GM06990 (cell line): ENCODE measurements at places on chromosomes 3 and 15.

DNA sequence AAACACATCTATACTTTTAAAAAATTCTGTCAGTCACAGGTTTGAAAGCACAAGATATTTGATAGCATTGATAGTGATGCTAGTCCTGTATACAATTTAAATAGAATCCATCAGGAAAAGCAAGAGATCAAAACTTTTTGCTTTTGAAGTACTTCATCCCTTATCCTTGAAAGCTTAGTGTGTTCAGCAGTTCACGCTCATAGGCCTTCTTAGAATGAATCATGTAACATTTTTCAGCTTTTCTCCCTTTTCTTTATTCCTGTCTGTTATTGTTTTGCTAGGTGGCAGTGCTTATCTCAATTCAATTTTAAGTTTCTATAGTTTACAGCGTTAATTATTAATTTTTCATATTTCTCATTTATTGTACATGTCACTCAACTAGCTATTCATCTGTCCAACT lies 69.1 kb downstream of the FGF7 start:
- no peak for DNase-seq

GRCh38 chr3:24302396-24302795 lies 192.3 kb downstream of the THRB start:
- no peak for DNase-seq

- no peak for DNase-seq
These were observed 27.4 kb upstream of the PLA2G4E start for GRCh38 chr15:42048080-42048820.

DNA sequence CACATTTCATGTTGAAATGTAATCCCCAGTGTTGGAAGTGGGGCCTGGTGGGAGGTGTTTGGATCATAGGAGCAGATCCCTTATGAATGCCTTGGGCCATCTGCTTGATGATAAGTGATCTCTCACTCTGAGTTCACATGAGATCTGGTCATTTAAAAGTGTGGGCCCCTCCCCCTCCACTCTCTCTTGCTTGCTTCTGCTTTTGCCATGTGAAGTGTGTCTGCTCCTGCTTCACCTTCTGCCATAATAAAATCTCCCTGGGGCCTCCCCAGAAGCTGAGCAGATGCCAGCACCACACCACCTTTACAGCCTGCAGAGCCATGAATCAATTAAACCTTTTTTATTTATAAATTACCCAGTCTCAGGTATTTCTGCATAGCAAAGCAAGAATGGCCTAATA lies 14.2 kb upstream of the CD200R1L start:
- no peak for DNase-seq

DNA sequence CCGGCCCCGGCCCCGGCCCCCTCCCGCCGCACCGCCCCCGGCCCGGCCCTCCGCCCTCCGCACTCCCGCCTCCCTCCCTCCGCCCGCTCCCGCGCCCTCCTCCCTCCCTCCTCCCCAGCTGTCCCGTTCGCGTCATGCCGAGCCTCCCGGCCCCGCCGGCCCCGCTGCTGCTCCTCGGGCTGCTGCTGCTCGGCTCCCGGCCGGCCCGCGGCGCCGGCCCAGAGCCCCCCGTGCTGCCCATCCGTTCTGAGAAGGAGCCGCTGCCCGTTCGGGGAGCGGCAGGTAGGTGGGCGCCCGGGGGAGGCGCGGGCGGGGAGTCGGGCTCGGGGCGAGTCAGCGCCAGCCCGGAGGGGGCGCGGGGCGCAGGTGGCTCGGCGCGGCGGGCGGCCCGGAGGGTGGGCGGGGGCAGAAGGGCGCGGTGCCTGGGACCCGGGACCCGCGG lies 352 bp downstream of the CHRD start:
- DNase-seq, result no peak

GRCh38 chr3:130677343-130677742 lies 69.3 kb downstream of the PIK3R4 start:
- no peak for DNase-seq

DNA sequence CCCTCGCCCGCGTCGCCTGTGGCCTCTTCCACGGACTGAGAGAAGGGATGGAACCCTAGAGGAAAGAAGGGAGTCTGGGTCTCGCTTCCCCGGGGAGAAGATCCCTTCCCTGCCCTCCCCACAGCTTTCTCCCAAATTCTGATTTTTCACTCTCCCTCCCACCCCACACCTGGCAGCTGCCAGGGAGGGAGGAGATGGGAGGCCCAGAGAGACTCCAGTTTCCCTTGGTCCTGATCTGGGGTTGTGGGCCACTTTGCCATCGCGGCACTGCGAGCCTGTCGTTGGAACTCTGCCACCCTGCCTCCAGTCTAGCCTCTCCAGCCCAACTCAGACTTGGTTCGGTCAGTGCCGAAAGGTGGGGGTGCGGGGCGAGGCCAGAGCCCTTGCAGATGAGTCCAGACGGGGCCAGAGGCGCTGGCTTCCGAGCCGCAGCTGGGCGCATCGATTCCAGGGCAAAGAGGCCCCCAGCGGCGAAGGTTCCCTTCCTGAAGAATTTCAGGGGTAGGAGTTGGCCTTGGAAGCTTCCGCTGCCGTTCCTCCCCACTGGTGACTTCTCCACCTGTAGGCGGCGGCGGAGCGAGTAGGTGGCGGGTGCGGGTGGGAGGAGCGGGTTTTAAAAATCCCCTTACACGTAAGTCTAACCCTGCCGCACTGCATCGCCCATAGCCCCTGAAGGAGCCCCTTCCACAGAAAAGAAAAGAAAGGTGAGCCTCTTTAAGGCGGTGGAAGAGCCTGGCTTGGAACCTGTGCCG lies 5.2 kb downstream of the WNT5A start:
- peak; percentile 37 for DNase-seq

- DNase-seq, result no peak
These were observed 92.3 kb downstream of the ADAMTSL3 start for GRCh38 chr15:83746231-83746630.

GRCh38 chr3:133757701-133758567 lies 11.7 kb downstream of the TF start:
- DNase-seq, result no peak

GRCh38 chr3:159326998-159327397 lies 525.1 kb downstream of the MFSD1 start:
- DNase-seq, result no peak

DNA sequence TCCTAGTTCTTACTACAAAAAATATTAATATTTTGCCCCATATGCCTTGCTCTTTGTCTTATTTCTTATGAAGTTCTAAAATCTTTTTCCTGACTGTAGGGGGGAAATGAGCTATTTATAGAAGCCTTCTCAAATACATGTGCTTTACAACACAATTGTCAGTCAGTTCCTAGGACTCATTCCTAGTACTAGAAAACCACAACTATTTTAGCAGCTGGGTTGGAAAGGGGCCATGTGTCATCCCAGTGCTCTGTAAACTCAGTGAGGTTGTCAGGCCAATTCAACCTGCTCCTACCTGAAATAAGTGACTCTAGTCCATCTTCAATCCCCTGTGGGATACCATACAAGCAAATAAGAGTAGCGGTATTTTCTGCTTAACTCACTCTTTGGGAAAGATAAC lies 153.8 kb downstream of the ULK4 start:
- DNase-seq, result no peak

- no peak for DNase-seq
These were observed 43.4 kb upstream of the XCR1 start for GRCh38 chr3:46070595-46071093.

GRCh38 chr15:33730815-33731214 lies 237.5 kb upstream of the CHRM5 start:
- no peak for DNase-seq

DNA sequence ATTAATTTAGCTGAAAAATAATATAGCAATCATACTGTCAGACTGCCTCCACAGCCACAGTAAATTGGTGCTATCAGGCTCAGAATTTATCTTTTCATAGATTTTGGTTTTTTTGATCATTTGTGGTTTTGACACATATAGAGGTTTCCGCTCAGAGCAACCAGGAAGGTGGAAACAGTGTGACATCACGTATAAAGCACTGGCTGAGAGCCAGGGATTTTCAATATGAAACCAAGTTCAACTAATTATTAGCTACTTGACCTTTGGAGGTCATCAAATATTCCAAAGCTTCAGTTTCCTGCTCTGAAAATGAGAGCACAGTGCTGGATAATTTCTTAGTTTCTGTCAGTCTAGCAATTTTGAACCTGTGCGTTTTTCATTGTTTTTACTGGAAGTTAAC lies 433.8 kb upstream of the SUCLG2 start:
- DNase-seq, result no peak

GRCh38 chr3:176469694-176470205 lies 727.5 kb downstream of the TBL1XR1 start:
- DNase-seq, result no peak

DNA sequence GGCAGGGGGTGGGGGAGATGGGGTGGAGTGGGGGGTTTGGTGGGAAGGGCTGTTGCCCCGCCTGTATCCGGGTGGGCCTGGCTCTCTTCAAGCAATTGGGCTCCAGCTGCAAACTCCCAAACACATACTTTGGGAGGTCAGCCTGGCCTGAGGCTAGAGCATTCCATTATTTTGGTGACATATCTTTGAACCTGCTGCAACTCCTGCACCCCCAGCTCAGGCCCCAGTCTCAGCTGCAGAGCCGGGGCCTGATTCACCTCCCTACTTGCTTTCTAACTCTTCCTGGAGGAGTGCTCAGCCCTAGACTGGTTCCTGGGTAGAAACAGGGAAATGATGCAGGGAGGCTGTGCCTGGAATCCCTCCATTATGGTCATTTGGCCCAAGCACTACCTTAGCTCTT lies 140.8 kb upstream of the PRR23C start:
- no peak for DNase-seq

DNA sequence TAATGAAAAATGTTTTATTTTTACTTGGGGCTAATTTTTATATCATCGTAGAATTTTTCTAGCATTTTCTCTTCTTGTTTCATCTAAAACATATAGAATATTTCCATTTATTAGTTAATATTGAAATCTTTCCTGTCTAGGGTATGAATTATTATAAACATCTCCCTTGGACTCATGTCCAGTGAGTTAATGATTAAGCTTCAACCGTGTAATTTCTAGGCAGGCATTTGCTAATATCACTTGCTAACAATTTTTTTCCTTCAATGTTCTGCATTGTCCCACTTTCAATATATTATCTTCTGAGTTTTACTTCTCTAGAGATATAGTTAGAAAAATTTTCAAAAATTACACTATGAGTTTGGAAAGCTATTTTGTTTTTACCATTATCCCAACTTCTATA lies 1371.6 kb upstream of the EPHA6 start:
- no peak for DNase-seq

GRCh38 chr15:37756407-37756806 lies 178.0 kb upstream of the TMCO5A start:
- no peak for DNase-seq

GRCh38 chr15:97708252-97708651 lies 252.3 kb upstream of the ARRDC4 start:
- DNase-seq, result no peak

- DNase-seq, result no peak
These were observed 405.1 kb downstream of the LPP start for GRCh38 chr3:188559072-188559429.

GRCh38 chr3:177437513-177438337 lies 240.4 kb upstream of the TBL1XR1 start:
- DNase-seq, result no peak

- no peak for DNase-seq
These were observed 32.4 kb downstream of the LRRC28 start for GRCh38 chr15:99283717-99284116.

GRCh38 chr3:159733194-159733860 lies 255.3 kb upstream of the IL12A start:
- no peak for DNase-seq

GRCh38 chr15:35753486-35753885 lies 207.5 kb upstream of the DPH6 start:
- no peak for DNase-seq

- DNase-seq, result no peak
These were observed 1.7 kb downstream of the CMTM8 start for GRCh38 chr3:32240159-32240545.

DNA sequence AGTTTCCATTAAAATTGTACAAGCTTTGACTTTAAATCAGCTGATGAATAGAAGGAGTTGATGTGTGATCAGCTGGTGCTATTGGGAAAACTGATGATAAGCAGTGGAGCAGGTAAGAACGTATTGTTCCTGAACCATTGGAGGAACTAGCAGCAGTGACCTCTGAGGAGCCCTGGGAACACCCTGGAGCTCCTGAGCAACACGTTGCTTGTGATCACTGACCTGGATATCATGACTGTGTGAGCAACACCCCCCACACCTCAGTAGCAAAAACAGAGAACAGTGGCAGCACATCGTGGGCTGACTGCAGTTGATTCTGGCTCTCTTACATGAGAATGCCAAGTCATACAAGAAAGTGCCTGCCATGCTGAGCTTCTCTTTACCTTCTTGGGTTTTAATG lies 72.9 kb downstream of the BLM start:
- DNase-seq, result no peak

DNA sequence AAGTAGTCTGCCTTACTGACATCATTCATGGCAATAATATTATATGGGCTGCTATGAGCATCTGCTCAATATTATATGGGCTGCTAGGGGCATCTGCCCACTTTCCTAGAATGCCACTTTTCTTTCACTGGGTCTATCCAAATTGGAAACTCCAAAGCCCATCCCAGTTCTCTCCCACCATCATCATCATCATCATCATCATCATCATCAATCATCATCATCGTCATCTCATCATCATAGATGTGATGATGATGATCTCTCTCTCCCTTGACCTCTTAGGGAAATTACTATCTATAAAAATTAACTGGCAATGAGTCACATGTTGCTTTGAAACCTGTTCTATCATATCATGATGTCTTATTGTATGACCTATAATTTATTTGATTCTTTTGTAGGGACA lies 222.0 kb downstream of the TJP1 start:
- DNase-seq, result no peak

- DNase-seq, result no peak
These were observed 50.3 kb downstream of the EMC4 start for GRCh38 chr15:34275154-34275553.

DNA sequence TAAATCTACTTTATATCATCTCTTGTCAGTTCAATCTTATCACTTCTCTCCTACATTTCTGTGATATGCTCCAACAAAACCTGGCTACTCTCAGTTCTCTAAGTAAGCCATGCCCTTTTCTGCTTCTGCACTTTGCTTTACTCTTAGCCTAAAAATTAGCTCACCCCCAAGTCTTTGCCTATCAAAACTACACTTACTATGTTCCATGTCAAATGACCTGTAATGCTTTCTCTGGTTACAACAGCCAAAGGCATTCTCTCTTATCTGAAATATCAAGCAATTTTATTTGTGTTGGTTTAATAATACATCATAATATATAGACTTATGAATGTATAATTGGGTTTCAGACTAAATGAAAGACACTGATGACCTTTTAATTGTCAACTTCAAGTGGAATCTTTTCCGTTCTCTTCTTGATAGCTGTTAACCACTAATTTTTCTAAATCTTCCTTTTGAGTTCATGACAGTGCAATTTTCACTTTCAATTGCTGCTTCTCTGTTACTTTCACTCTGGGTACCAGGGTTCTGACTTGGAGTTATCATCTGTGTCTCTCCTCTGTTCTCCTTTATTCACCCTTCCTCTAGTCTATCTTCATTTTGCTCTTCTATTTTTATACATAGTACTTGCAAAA lies 619.0 kb upstream of the GOLIM4 start:
- peak; percentile 29 for DNase-seq
